Activated naive CD8-positive, alpha-beta T cell treated with anti-CD3 and anti-CD28 coated beads, Interleukin-2, amount 10 ng/mL, durations not matched to agents 7 days and 5 days (primary cell): ENCODE measurements at places on chromosomes 5 and 9. TPM values are rescaled to one million over a fixed set of nuclear protein-coding genes. Genes with fewer than 3 reads are reported as not detected.
A peak's percentile ranks its signal among the peaks of the same experiment; 100 is the strongest.

- H3K27me3 ChIP-seq, result no peaks in the 10 kb centered on the region
- peaks cover 8% of the 10 kb centered on the region for H3K4me1 ChIP-seq
- no peak overlapping the region for H3K27ac ChIP-seq
- DNase-seq, result peak; percentile 19
- peak overlapping the region; percentile 13 for H3K4me3 ChIP-seq
Measured at GRCh38 chr5:187617-188451, 3.5 kb upstream of the LRRC14B start.

DNA sequence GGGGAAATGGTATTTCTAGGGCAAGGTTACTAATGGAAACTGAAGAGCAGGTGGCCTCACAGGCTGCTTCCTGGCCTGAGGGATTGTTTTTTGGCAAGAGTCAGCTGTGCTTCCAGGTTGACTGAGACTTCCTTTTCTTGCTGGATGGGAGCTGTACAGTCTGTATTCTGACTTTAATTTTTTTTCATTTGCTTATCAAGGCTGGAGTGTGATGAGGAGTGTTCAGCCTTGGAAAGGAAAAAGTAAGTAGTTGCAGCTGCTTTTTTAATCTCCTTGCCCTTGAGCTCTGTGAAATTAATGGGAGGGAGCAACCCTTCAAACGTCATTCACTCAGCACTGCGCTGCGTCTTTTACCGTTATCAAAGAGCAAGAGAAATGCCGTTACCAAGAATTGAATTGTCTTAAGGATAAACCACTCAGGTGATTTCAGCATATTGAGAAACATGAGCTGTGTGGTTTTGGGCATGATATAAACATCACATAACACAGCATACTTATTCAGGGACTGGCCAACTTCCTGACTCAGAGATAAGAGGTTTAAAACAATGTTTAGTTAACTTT lies 47.6 kb downstream of the AQP7 start:
- H3K4me1 ChIP-seq, result no peaks in the 10 kb centered on the region
- no peaks in the 10 kb centered on the region for H3K27me3 ChIP-seq
- H3K4me3 ChIP-seq, result no peak overlapping the region
- H3K36me3 ChIP-seq, result peaks cover 21% of the 10 kb centered on the region
- DNase-seq, result no peak

DNA sequence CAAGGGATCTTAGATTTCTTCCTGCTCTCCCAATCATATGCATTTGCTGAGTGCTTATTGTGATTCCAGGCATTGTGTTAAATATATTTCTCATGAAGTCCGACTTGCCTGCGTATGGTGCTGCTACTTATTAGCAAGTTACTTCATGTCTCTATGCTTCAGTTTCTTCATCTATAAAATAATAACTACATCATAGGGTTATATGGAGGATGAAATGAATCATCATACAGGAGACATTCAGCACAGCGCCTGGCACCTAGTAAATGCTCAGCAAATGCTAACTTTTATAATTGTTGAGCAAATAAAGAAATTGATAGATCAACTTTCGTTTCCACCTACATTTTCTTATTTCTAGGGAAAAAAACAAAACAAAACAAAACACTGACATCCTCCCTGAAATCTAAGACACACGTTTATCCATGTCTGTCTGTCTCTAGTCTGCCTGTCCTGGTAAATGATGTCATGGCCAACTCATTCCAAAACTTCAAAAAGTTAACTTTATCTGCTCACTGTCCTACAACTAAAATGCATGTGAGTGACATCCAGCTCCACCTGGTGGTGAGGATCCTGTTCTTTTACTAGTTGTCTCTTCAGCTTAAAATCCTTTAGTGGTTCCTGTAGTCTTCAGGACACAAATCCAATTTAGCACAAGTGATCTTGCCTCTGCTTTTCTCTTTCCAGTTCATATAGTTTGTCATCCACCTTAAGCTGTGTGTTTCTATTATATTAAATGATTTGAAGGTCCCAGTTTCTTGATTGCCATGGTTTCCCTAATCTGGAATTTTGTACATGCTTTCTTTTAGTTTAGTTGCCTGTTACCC lies 27.7 kb downstream of the PPP3R2 start:
- H3K27ac ChIP-seq, result no peak overlapping the region
- peaks cover 17% of the 10 kb centered on the region for H3K4me1 ChIP-seq
- peaks cover 49% of the 10 kb centered on the region for H3K36me3 ChIP-seq
- H3K27me3 ChIP-seq, result no peaks in the 10 kb centered on the region
- DNase-seq, result no peak
- no peak overlapping the region for H3K4me3 ChIP-seq

The WNK2 gene
- total RNA-seq, result 0.25 TPM

DNA sequence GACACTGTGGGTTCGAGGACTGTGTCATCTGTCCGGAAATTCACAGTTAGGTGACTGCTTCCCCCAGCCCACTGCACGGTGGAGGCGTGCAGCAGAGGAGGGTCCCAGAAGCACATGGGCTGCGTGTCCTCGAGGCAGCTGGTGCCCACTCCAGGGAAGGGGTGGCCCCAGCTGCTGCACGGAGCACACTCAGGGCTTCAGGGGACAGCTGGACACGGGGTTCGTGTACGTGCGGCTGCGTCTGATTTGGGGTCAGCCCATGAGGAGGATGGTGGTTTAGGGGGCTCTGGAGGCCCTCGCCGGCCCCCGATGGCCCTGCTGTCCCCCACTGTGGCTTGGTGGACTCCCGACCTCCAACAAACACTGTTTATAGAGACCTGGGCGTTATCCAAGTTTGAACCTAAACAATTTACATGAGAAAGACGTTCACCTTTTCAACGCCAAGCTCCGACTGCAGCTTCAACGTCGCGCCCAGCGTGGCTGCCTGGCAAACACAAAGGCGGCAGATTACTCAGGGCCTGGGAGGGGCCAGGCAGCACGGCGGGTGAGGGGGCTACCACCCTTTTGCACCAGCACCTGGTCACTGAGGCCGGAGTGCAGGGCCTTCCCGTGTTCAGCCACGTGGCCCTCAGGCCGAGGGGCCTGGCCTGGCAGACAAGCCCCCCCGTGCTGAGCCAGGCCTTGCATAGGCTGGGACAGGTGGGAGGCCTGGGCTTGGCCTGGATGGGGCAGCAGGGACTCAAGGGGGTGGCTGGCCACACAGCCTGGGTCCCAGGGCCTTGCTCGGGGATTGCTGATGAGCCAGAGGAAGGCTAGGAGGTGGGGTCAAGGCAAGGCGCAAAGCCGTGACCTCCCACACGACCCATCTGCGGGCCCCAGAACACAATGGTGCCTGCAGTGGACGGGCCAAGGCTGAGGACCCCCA lies 55.2 kb downstream of the EXD3 start:
- no peak overlapping the region for H3K4me3 ChIP-seq
- DNase-seq, result no peak
- no peaks in the 10 kb centered on the region for H3K36me3 ChIP-seq
- H3K27ac ChIP-seq, result no peak overlapping the region
- H3K27me3 ChIP-seq, result no peaks in the 10 kb centered on the region

The TAF1L gene
- 0.06 TPM for total RNA-seq

DNA sequence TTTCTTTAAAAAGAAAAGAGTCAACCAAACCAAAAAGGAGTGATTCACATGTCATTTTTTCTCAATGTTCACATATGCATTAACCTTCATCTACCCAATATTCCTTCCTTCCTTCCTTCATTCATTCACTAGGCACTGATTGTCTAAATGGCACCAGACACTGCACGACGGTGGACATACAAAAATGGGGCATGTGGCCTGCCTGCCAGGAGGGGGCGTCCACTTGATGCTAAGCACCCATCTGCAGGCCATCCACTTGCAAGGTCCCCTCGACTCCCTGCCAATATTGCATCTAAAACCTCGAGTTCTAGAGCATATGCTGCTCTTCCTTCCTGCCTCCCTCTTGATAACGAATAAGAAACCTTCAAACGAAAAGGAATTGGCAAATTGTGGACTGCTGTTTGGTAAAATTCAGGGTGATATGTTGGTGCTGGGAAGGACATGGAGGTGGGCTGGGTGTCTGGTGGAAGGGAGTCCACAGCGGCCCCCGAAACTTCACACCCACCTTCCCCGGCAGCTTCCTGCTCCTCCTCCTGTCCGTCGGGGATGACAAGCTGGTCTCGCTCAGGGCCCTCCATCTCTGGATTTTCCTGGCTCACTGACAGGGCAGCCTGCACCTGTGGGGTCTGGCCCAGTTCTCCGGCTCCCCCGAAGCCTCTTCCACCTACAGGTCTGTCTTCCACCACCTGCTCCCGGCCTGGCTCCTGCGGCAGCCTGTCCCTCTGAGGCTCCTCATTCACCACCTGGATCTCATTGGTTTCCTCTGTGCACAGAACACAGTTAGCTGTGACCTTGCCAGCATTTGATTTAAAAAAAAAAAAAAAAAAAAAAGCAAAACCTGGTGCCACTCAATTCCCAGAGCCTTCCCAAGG lies 64.3 kb downstream of the GOLM1 start:
- H3K4me1 ChIP-seq, result peaks cover 2% of the 10 kb centered on the region
- DNase-seq, result no peak
- no peaks in the 10 kb centered on the region for H3K27me3 ChIP-seq

GRCh38 chr5:132431632-132432031 lies 58.9 kb downstream of the IRF1 start:
- no peaks in the 10 kb centered on the region for H3K27me3 ChIP-seq
- H3K4me1 ChIP-seq, result peaks cover 78% of the 10 kb centered on the region
- DNase-seq, result no peak
- H3K36me3 ChIP-seq, result peaks cover 54% of the 10 kb centered on the region
- peak overlapping the region; percentile 72 for H3K27ac ChIP-seq

The STKLD1 gene
- total RNA-seq, result 0.17 TPM

The TOR2A gene
- 24.4 TPM for total RNA-seq

DNA sequence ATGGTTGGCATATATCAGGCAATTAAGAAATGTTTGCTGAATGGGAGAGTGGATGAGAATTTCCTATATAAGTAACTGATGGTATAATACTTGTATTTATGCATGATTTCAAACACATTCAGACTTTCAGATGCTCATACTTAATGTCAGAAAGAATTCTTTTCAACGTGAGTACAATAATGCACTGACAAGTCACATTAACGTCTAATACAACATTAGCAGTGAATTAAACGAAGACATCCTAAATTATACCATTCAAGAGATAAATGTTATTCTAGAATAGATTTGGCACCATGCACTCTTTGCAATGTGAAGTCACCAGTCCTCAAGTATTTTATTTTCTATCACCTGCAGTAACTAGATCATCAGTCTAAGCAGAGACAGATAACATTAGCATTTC lies 712.9 kb downstream of the TLE1 start:
- DNase-seq, result no peak
- no peaks in the 10 kb centered on the region for H3K4me1 ChIP-seq
- H3K4me3 ChIP-seq, result no peak overlapping the region
- no peak overlapping the region for H3K27ac ChIP-seq

The PTGS1 gene
- 1.6 TPM for total RNA-seq

- H3K36me3 ChIP-seq, result no peaks in the 10 kb centered on the region
- DNase-seq, result no peak
- no peaks in the 10 kb centered on the region for H3K27me3 ChIP-seq
- no peak overlapping the region for H3K27ac ChIP-seq
Measured at GRCh38 chr5:57778501-57779091, 296.0 kb upstream of the ACTBL2 start.

DNA sequence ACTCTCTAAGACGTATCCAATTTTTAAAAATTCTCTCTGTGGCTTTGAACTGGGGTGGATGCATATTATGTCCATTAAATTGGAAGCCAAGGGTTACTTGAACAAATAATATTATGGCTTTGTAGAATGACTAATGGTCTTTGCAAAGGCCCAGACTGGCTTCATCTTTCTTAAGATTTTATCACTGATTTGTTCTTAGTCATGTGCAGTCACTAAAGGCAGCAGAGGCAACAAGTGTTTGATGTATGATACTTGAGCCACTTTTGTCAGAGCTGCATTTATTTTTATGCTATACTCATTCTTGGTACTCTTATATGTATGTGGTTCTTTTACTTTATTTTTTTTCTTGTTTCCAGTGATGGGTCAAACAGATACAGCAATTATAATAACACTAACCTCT lies 152.2 kb downstream of the NR2F1-AS1 start:
- no peak for DNase-seq
- peaks cover 4% of the 10 kb centered on the region for H3K27me3 ChIP-seq
- H3K4me3 ChIP-seq, result no peak overlapping the region
- H3K4me1 ChIP-seq, result no peaks in the 10 kb centered on the region
- H3K36me3 ChIP-seq, result no peaks in the 10 kb centered on the region
- no peak overlapping the region for H3K27ac ChIP-seq

DNA sequence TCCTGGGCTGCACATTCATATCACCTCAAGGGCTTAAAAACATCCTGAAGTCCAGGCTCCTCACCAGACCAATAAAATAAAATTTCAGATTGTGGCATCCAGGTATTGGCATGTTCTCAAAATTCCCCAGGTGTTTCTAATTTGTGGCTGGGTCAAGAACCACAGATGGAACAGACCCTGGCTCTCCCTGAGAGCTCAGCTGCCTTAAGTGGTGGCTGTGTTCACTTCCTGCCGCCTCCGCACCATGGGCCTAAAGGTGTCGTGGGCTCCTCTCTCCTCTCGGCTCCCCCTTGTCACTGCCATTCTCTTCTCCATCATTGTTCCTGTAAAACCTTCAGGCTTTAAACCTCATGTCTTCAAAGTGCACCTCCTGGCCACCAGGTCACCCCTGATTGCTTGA lies 17.8 kb upstream of the CCNJL start:
- peaks cover 1% of the 10 kb centered on the region for H3K4me1 ChIP-seq
- DNase-seq, result no peak
- no peaks in the 10 kb centered on the region for H3K36me3 ChIP-seq
- no peak overlapping the region for H3K4me3 ChIP-seq
- no peak overlapping the region for H3K27ac ChIP-seq

GRCh38 chr9:135185060-135185459 lies 97.6 kb downstream of the OLFM1 start:
- H3K36me3 ChIP-seq, result no peaks in the 10 kb centered on the region
- H3K4me3 ChIP-seq, result no peak overlapping the region
- H3K27ac ChIP-seq, result no peak overlapping the region
- no peak for DNase-seq
- no peaks in the 10 kb centered on the region for H3K27me3 ChIP-seq

DNA sequence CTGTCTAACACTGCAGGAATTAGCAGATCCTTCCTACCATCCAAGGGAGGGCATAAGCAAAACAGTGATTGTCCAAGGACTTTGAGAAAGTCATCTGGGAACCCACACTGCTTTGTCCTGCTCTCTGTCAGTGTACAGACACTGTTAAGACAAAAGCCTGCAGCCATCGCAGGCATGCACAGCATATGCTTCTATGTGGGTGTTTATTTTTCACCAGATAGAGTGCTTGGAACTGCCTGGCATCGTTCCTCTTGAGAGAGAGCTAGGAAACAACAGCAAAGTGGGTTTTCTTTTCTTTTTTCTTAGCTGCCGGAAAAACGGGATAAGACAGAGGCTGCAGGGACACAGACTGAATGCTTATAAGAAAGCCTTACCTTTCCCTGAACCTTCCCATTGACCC lies 212.3 kb downstream of the ICE1 start:
- H3K27ac ChIP-seq, result no peak overlapping the region
- no peaks in the 10 kb centered on the region for H3K36me3 ChIP-seq
- DNase-seq, result no peak
- H3K4me1 ChIP-seq, result no peaks in the 10 kb centered on the region

The PCDHA9 gene
- total RNA-seq, result not detected

DNA sequence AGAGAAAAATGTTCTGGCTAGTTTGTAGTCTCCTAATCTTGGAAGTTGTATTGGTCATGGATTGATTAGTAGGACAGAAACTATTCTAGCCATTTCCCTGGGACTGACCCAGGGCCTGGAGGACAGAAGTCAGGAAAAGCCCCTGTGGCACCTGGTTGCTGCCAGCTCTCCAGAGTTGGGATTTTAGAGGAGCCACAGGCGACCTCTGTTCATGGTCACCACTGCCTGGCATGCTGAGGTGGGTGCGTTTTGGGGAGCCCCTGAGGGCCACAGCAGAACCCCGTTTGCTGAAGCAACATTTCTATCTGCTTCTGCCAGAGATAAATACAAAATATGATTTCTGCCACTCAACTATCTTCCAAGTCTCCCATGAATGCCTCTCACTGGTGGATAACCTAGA lies 7.6 kb upstream of the MAPK9 start:
- H3K36me3 ChIP-seq, result peaks cover 3% of the 10 kb centered on the region
- H3K27me3 ChIP-seq, result peaks cover 3% of the 10 kb centered on the region
- H3K4me3 ChIP-seq, result no peak overlapping the region
- DNase-seq, result no peak
